ENCODE measurements at places on chromosomes 16 and 17.

GRCh38 chr17:61219460-61219859, 180.2 kb upstream of the TBX2 start:
- no peak for DNase-seq

- no peak for DNase-seq
These were observed 10.6 kb upstream of the PKMYT1 start for GRCh38 chr16:2990891-2991290.

- no peak for DNase-seq
These were observed 152.1 kb downstream of the AXIN2 start for GRCh38 chr17:65409381-65409780.

GRCh38 chr17:69361156-69361555, 34.2 kb upstream of the ABCA5 start:
- DNase-seq = no peak

DNA sequence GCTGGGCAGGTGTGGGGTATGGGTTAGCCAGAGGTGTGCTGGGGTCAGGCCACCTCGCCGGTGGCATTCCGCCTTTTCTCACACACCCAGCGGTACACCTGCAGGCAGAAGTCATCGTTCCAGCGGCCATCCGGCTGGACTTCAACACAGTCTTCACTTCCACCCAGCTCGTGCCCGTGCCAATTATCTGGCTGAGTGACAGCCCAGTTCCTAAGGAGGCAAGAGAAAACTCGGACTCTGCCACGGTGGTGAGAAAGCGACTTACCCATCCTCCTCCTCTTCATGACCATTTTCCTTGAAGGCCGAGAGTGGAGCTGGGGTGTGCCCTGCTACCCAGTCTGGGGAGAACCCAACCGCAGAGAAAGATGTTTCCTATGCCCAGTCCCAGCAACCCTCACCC, 13.1 kb downstream of the ASGR2 start:
- no peak for DNase-seq

GRCh38 chr17:49407086-49407485, 7.6 kb downstream of the PHB1 start:
- peak; percentile 45 for DNase-seq

GRCh38 chr16:56450275-56450985, 702 bp downstream of the NUDT21 start:
- DNase-seq = no peak

DNA sequence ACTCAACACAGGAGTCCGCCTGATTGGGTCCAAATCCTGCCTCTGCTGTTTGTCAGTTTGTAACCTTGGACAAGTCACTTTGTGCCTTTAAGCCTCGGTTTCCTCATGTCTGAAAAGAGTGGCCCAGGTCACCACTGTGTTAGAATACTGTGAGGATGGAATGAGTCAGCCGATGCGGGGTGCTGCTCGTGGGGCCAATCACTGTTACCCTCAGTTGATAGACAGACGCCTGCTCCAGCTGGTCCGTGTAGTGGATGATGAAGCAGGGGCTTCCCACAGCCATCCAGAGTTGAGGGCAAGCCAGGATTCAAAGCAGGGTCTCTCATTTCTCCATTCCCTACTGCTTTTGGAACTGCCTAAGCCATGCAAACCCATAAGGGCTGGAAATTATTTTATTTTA, 5.8 kb downstream of the FBXL19 start:
- no peak for DNase-seq

GRCh38 chr16:85566561-85567100, 46.5 kb upstream of the GSE1 start:
- DNase-seq = no peak

GRCh38 chr17:59876107-59876506, 16.6 kb downstream of the TUBD1 start:
- no peak for DNase-seq

- peak; percentile 70 for DNase-seq
These were observed 13.8 kb downstream of the C17orf50 start for GRCh38 chr17:35774499-35774898.

- DNase-seq = no peak
These were observed 21.0 kb upstream of the MTMR4 start for GRCh38 chr17:58535431-58535830.

GRCh38 chr17:48240562-48241130, 133.1 kb downstream of the SNX11 start:
- no peak for DNase-seq

DNA sequence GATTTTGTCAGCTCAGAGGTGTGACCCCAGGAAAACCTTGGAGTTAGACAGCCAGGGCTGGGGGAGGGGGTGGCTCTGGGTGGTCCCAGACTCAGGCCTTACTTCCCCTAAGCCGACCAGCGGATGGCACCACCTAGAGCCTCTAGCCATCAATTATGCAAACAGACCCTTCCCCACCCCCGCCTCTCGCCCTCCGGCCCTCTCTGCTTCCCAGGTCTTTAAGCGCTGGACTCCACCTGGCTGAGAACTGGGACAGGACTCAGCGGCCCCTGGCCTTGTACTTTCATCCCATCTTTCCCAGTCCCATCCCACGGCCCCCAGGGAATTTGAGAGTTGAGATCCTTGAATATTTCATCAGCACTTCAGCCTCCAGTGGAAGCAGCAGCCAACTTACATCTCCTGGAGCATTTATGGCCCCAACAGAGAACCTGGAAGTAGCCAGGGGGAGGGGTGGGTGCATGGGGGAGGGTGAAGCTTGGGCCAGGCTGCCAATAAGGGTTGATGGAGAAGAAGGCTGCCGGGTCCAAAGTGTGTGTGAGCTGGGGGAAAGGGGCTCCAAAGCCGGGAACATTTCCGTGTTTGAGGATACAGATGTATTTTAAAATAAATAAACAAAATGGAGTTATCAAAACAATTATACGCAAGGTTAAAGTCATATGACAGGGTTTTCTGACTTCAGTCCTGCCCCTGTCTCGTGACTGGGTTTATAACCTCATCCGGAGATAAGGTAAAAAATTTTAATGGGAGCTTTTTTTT, 7.5 kb upstream of the JUP start:
- no peak for DNase-seq

DNA sequence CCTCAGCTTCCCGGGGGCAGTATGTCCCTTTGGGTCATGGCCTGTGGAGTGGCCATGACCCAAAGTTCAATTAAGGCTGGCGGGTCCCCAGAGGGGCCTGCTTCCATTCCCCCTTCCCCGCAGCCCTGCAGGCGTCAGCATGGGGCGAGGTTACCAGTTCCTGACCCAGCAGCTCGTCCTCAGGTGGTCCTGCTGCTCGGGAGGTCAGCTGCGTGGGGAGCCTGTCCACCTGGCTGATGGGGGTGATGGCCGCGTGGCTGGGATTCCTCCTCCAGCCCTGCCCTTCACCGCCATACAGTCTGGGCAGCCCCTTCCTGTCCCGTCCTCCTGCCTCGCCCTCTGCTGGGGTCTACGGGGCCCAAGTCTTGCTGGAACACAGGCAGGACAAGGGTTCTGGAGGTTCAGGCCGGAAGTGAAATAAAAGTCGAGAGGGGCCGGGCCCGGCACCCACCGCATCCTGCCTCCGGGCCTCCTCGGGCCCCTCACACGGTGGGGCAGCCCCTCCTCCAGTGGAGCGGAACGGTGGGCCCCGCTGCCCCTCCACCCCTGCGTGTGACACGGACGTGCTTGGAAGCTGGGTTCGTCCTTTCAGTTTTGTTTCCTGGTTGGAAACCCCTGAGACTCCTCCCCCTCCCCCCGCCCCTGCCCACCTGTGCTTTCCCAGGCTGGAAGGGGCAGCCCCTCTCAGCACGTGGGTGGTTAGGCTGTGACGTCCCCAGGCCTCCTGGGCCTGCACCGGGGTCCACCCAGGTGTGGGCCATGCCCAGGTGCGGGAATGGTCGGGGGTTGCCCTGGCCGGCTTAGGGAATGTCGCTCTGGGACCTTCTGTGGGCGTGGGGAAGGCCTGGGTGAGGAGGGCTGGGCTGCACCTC, 6.8 kb downstream of the UBALD2 start:
- peak; percentile 61 for DNase-seq

GRCh38 chr17:7842380-7843256, 8.6 kb downstream of the KDM6B start:
- peak; percentile 77 for DNase-seq

- DNase-seq = no peak
These were observed 32.3 kb downstream of the AXIN1 start for GRCh38 chr16:320206-320605.

DNA sequence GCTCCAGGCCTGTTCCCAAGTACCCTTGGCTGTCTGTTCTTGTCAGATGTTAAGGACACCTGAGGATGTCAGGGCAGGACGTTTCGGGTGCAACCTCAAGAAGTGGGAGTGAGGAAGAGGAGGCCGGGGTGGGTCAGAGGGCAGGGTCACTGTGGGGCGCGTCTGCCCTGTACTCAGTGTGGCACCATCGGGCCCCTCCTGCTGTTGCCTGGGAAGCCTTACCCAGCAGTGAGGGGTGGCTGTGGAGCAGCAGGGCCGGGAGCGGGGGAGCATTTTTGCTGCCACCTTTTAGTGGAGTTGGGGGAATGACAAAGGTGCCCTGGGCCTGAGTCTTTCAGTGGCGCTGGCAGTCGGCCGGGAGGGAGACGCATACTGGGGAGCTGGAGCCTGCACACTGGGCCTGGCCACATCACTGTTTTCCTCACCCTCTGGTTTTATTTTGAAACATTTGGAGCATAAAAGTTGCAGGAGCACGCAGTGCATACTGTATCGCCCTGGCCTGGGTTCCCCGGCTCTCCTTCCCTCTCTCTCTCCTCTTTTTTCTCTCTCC, 11.1 kb upstream of the FLYWCH1 start:
- no peak for DNase-seq

DNA sequence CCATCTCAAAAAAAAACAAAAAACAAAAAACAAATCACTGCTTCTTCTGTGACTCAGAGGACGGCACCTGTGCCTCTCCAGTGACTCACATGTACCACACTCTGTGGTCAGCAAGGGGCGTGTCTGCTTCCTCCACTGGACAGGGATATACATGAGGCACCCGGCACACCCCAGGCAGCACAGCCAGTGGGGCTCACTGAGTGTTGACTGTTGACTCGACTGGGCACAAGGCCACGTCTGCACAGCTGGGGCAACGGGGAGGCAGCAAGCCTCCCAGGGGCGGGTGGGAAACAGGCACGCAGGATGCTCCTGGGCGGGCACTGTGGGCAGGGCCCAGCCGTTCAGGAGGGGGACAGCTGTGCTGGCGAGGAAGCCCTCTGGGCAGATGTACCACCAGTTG, 64.1 kb downstream of the TIMM22 start:
- peak; percentile 78 for DNase-seq

DNA sequence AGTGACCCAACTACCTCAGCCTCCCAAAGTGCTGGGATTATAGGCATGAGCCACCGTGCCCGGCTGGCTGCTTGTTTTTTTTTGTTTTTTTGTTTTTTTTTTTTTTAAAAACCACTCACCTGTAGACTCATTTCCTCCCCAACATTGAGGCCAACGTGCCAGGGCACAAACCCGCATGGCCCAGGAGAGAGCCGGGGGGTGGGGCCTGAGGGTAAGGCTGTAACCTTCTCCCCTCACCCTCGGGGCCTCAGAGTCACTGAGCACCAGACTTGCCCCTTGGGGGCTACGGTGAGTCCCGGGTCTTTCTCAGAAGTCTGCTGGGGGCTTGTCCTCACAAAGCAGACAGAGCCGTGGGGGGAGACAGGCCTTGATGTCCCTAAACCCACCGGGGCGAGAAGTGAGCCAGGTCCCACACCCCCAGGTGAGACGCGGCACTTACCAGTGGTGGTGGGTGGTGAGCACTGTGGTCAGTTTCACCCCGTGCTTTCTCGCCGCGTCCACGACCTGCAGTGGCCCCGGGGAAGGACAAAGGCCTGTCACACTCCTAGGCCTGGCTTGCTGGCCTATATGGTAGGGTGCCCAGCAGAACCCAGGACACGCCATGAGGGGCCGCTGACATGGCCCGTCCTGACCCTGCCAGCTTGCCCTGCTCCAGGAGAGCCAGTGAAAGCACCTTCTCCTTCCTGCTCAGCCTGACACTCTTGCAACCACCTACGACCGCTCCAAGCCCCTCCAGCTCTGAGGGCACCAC, 4.6 kb downstream of the HAGH start:
- DNase-seq = no peak

GRCh38 chr17:81438007-81438659, 42.9 kb downstream of the BAHCC1 start:
- no peak for DNase-seq

GRCh38 chr16:83738923-83739503, 68.8 kb upstream of the HSBP1 start:
- no peak for DNase-seq

- peak; percentile 22 for DNase-seq
These were observed 330.3 kb upstream of the CDH5 start for GRCh38 chr16:66036184-66036583.

DNA sequence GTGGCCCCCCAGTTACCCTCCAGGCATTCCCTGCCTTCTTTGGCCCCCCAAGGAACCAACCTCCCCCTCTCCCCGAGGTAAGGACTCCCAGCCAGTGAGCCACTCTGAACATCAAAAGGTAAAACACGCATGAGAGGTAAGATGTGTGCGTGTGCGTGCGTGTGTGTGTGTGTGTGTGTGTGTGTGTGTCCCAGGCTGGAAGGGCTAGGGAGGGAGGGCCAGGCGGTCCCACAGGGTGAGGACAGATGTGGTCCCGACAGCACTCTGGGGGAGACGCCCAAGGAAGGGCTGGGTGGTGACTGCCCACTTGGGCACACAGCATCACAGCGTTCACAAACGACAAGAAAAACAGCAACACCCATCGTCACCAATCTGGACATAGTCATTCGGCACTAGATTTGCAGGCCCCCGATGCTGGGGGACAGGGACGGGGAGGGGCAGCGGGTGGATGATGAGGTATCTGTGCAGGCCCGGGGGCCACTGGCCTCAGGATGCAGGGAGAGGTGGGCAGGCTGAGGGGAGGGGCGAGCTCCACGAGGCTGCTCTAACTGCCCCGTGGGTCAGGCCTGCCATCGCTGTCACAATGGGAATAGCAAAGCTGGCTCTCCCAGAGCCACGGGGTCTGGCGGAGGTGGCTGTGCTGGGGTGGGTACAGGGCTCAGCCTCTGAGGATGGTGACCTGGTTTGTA, 16.3 kb downstream of the MNT start:
- DNase-seq = no peak

DNA sequence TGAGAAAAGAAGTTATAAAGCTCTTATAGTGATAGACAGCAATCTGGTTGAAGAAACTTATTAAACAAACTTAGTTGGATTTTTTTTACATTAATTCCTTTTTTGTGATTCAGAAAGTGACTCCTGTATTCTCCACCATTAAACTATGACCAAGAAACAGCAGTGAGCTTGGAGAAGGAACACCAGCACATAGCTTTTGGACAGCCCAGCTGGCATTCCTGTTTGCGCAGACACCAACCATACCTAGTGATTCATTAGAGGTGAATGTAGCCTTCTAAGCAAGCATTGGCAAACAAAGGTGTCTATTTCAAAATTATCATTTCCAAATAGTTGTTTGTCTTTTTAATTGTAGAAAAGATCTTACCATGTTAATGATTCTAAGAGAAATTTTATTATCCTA, 94.4 kb downstream of the STXBP4 start:
- DNase-seq = no peak

DNA sequence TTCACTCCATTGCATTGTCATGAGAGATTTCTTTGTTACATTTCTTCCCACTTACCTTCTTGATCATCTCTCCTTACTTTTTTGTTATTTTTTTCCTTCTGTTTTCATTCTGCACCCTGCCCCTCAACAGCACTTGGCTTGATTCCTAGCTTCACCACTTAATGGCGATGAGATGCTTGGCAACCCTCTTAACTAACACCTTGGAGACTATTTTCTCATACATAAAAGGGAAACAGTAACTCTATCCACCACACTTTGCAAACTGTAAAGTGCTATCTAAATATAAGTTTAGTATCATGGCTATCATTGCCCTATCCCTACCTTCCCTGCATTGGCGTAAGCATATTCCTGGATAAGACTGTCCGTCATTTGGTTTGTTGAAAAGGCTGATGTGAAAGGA, 177.3 kb downstream of the SHISA6 start:
- no peak for DNase-seq
